Fibroblast of skin of abdomen (primary cell): ENCODE measurements at places on chromosomes 16 and 17.

DNA sequence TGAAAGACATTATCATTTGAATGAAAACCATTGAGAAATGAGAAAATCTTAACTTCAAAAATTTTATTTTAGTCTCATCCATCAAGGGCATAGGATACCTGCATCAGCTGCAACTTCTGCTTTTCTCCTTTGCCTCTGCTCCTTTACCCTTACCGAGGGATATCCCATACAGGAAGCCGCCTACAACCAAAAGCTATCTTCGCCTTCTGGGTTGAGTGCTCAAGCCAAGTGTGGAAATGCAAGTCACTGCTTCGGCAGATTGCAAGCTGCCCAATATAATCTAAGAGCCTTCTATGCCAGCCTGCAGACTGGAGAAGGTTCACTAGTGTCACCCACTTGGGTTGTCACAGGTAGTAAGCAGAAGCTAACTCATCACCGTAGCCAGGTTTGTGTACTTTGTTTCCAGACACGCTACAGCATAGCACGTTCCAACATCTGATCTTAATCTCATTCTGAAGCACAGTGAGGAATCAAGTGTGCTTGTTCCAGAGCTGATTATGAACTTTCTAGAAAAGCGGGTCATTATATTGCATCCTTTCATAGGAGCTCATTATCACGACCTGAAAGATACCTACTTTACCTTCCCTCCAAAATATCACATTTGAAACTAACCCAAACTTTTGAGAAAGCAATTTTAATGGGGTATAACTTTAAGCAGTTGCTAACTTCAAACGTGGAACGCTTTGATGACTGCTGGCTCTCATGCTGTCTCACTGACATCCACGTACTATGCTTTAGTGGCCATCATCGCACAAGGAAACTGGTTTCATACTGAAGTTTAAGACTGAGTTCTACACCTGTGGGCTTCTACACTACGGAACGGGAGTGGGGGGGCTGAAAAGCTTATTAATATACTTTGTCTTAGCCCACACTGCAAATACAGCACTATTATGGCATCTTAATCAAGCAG is 8.0 kb upstream of the UNK start:
- DNase-seq = peak; percentile 24

GRCh38 chr16:89343501-89344457 is 126.3 kb downstream of the ZNF778 start:
- DNase-seq = peak; percentile 40

- no peak for DNase-seq
Measured at GRCh38 chr17:28405632-28406472, at the start of gene SLC46A1. TSS of gene SLC46A1 (minus strand) at chr17:28406212. CDS start at chr17:28406114, 98 bp downstream.

DNA sequence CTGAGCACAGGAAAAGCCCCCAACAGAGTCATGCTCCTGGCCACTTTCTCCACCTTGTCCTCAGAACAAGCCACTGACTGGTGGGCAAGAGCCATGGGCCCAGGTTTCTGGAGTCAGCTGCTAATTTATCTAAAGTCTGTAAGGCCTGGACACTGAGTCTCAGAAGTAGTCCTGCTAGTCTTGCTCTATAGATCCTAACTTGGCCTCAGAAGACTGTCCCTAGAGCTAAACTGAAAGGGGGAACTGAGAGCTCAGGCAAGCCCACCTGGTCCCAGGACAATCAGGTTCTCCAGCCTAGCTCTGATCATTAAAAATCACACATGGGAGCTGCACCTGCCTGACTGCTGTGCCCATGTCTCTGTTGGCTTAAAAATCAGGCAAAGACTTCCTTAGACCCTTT is 485.8 kb downstream of the SLC39A11 start:
- no peak for DNase-seq

GRCh38 chr16:88593489-88593888 is 23.3 kb downstream of the ZC3H18 start:
- no peak for DNase-seq

DNA sequence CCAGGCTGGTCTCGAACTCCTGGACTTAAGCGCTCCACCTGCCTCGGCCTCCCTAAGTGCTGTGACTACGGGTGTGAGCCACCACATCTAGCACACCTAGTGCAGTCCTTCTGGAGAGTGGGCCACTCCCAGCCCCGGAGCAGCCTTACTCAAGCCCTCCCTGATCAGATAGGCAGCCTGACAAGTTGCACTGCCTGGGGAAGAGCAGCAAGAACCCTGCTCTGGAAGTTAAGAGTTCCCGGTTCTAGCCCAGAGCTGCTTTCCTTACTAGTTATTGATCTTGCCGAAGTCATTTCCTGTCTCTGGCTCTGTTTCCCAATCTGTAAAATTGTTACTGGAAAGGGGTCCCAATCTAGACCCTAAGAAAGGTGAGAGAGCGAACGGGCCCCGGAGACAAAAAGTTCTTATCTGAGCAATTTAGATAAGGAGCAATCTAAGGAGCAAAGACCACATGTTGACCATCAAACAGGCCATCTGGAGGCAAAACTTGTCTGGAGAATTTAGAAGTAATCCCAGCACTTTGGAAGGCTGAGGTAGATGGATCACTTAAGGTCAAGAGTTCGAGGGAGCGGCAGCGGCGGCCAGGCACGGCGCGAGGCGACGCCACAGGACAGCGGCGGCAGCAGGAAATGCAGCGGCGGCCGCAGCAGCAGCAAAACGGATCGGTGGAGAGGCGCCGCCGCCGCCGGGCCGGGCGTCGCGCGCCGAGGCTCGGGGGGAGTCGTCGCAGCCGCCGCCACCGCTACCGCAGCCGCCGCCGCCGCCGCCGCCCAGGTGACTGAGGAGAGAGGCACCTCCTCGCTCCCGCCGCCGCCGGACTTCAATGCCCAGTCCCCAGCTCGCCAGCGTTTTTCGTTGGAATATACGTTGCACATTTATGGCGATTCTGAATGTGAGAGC is 4.3 kb upstream of the NAGLU start:
- peak; percentile 41 for DNase-seq

GRCh38 chr17:46082257-46082656 is 83.2 kb downstream of the STH start:
- DNase-seq = no peak

GRCh38 chr16:71205482-71206131 is 24.9 kb downstream of the HYDIN start:
- no peak for DNase-seq

- no peak for DNase-seq
Measured at GRCh38 chr17:57352665-57353175, 96.4 kb downstream of the MSI2 start.

DNA sequence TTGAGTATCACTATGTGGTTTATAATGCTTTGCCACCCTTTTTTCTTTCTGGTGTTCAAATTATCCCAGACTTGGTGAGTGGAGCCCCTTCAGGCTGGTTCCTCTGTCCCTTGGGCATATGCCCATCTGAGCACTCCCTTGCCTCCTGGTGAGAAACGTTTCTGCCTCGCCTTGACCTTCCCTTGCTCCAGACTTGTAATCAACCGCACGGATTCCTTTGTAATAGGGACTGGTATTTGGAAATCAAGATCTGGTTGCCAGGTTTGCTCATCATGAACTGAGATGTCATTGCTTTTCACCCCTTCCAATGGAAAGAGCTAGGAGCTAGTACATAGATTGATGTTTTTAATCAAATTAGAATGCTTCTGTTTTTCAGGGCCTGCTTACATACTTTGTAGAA is 43.7 kb downstream of the SEC14L1 start:
- peak; percentile 76 for DNase-seq

GRCh38 chr17:53640808-53641207 is 181.9 kb upstream of the KIF2B start:
- DNase-seq = no peak

DNA sequence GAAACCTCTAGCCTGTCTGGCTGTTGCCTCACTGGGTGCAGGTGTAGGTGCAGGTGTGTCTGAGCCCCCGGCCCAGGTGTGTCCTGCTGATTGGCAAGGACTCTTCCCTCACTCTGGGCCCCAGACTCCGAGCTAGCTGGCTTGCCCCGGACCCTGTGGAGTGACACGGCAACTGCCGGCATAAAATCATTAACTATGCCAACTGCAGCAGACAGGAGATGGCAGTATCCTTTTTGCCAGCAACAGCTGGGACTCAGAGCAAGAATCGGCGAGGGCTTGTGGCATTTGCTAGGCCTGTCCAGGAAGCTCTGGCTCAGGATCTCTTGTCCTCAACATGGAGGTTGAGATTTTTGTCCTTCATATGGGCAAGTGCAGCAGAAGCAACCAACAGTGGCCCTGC is 20.8 kb downstream of the CIAPIN1 start:
- DNase-seq = no peak

GRCh38 chr16:77548766-77549165 is 113.9 kb upstream of the ADAMTS18 start:
- DNase-seq = peak; percentile 38

- no peak for DNase-seq
Measured at GRCh38 chr16:17552351-17552750, 81.6 kb upstream of the XYLT1 start.

- no peak for DNase-seq
Measured at GRCh38 chr17:68249354-68249765, 1.5 kb downstream of the AMZ2 start.

GRCh38 chr16:3819746-3820724 is 60.5 kb downstream of the CREBBP start:
- peak; percentile 94 for DNase-seq

- no peak for DNase-seq
Measured at GRCh38 chr17:34305606-34306005, 13.6 kb upstream of the CCL8 start.

GRCh38 chr17:13704333-13704732 is 102.6 kb upstream of the HS3ST3A1 start:
- DNase-seq = peak; percentile 85

DNA sequence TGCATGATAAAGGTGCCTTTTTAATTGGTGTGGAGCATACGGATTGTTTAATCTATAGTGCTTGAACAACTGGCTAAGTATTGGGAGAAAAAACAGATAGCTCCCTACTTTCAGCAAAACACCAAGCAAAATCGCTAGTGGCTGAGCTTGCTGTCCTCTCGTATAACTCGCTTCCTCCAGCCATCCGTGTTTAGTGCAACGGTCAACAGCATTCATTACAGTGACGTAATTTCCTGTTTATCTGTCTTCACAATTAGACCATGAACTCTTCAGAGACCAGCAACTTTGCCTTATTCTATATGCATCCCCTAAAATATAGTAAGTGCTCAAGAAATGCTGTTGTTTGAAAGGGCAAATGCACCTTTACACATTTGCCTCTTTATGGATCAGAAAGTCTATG is 511.9 kb downstream of the HAPSTR1 start:
- no peak for DNase-seq

- no peak for DNase-seq
Measured at GRCh38 chr17:38673707-38674013, 1.1 kb downstream of the EPOP start.

DNA sequence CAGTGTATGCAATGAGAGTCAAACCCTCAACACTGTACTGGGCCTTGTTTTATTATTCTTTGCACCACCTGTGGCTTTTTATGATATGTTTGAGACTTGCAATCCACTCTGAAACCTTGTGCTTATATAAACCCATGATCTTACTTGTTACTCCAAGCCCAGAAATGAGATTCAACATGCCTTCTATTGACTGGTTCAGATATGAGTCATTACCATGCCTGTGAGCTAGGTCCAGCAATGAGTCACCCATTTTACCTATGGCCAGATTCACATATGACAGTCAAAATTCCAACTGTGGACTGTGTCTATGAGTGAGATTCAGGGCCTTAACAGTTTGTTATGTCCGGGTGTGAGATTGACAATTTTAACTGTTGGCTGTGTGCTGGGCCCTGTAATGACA is 1846.1 kb downstream of the TP53TG3F start:
- DNase-seq = no peak

GRCh38 chr17:40888196-40888720 is 3.2 kb upstream of the KRT20 start:
- no peak for DNase-seq

DNA sequence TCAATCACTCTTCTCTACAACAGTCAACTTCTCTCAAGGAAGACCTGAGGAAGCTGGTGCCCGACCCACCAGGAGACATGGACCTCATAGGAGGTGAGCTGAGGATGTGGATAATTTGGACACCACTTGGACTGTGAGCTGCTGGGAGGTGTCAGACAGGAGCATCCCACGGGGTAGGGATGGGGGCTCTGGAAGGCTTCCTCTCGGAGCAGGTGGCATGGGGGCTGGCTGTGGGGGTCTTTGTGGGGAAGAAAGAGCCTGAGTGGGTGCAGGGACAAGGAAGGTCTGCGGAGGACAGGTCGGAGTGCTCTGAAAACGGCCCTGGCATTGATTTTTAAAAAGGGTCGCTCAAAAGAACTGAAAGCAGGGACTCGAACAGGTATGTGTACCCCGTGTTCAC is 64.0 kb downstream of the TBC1D16 start:
- DNase-seq = no peak

DNA sequence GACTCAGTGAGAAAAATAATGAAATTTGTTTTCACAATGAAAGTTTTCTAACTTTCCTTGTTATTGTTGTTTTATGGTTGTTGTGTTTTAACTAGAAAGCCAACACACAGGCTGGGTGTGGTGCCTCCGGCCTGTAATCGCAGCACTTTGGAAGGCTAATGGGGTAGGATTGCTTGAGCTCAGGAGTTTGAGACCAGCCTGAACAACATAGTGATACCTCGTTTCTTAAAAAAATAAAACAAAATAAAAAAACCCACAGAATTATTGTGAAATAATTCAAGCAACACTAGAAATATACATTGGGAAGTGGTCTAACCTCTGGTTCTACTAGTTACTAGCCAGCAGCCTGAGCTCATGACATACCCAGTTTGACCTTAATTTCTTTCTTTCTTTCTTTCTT is 630 bp downstream of the MILR1 start:
- DNase-seq = no peak

- no peak for DNase-seq
Measured at GRCh38 chr17:9468532-9468931, 107.1 kb downstream of the STX8 start.

- DNase-seq = no peak
Measured at GRCh38 chr16:11446566-11447119, 101.4 kb downstream of the RMI2 start.

DNA sequence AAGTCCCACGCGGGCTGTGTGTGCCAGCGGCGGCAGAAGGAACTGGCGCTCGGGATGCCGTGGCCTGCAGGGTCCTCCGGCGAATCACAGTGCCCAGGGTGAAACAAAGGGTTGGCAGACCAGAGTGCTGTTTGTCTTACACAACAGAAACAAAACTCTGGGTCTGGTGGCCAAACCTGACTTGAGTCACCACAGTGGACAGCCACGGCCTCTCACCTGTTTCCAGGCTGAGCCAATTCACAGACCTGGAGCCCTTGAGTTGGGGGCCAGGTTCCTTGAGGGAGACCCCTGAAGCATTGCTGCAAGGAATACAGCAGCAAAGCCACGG is 2.1 kb upstream of the CHMP6 start:
- DNase-seq = no peak
